Heart right ventricle (tissue), 16 donors: ENCODE measurements at places on chromosomes 13 and 19. TPM values are rescaled to one million over a fixed set of nuclear protein-coding genes. Genes with fewer than 3 reads are reported as not detected.

The MYH14 gene
- total RNA-seq: 82.2 TPM

The PRMT1 gene
- 138 TPM for total RNA-seq

The CRX gene
- total RNA-seq: not detected

The PSG11 gene
- total RNA-seq: not detected

The ZNF790 gene
- total RNA-seq: 7.8 TPM

The AP1M2 gene
- total RNA-seq: not detected

The GZMM gene
- total RNA-seq: not detected

The CD79A gene
- total RNA-seq: not detected

The GPR183 gene
- total RNA-seq: 0.49 TPM

The UBA52 gene
- total RNA-seq: 641 TPM

The NPAS1 gene
- not detected for total RNA-seq

The RGL3 gene
- 14.4 TPM for total RNA-seq

The SYCN gene
- not detected for total RNA-seq

The SMIM24 gene
- total RNA-seq: not detected

The ZNF714 gene
- 4.0 TPM for total RNA-seq

The PSG4 gene
- not detected for total RNA-seq

The RXFP2 gene
- not detected for total RNA-seq

The DCT gene
- 0.47 TPM for total RNA-seq

The RNF225 gene
- not detected for total RNA-seq

The ZNF132 gene
- 4.2 TPM for total RNA-seq

The CACNG6 gene
- total RNA-seq: not detected

The IZUMO2 gene
- total RNA-seq: not detected

The OXGR1 gene
- total RNA-seq: not detected
